NCI-H510A (cell line): ENCODE measurements at places on chromosomes 7 and 10.

GRCh38 chr7:47340517-47340916 lies 241.4 kb downstream of the TNS3 start:
- no peak for DNase-seq

DNA sequence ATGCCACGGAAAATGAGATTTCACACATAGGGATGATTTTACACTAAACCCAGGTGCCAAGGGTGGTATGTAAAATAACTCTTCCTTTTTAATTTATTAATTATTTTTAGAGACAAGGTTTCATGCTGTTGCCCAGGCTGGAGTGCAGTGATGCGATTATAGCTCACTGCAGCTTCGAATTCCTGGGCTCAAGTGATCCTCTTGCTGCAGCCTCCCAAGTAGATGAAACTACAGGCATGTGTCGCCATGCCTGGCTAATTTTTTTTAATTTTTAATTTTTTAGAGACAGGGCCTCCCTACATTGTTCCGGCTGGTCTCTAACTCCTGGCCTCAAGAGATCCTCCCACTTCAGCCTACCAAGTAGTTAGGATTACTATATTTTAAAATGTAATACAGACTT lies 2.3 kb upstream of the CNNM1 start:
- DNase-seq: no peak

GRCh38 chr7:74084722-74085578 lies 1.3 kb downstream of the LIMK1 start:
- no peak for DNase-seq

DNA sequence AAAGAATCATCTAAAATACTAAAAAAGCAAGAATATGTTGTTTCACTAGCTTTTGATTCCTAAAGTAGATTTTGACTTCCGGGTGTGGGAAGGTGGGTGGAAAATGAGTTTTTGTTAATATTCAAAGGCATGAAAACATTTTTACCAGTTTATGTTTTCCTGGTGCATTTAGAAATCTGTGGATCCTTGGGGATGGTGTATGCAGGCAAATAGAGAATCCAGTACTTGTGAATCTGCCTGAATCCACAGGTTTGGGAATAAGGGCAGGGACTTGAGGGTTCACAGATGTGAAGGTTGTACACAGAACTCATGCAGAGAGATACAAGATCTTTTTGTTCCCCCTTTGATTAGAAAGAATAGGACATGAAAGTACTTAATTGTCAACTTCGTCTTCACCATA lies 22.4 kb downstream of the AUTS2 start:
- DNase-seq: no peak

DNA sequence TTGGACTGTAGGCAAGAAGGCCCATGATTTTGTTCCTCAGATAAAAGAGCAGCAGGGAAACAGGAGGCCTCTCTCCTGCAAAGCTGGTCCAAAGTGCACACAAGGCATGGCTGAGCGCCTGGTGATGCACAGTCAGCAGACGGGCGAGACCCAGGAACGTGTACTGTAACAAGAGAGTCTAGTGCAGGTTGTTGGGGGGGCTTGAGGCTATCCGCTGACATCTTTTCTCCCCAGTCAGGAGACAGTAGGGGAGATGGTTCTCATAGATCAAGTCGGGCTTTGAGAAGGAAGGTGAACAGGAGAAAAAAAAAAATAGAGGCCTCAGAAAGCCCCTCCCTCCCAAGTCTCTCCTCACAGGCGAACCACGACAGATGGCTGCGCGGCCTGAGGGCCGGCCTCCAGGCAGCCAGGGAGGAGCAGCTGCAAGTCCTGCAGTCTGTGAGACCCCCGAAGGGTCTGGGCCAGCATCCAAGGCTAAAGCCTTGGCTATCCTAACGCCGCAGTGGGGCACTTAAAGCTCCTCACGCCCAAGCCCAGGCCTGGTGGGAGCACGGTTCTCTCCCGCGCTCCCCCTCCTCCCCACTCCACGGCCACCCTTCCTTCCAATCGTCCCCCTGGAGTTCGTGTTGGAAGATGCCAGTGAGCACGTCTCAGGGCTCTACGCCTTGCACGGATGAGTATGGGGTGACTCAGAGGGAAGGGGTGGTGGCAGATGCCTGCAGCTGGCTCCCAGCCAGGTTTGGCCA lies 68.3 kb downstream of the PRKAG2 start:
- no peak for DNase-seq

DNA sequence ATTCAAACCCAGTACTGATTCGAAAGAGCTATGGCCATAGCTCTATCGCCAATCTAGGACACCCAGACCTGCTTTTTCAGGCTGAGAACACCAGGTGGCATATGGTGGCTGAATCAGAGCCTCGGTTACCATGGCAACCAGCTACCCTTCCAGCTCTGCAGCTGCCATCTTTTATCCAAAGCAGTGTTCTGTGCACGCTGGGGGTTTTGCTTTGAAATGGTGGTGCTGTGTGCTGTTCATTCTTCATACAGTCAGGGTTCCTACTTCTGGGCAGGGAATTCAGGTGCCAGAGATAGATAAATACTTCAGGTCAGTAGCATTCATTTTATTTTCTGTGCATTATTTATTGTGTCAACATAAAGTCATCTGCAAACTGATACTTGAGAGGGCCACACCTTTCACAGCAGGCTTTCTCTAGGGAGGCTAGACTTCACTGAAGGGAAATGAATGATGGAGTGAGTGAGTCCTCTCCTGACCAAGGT lies 85.4 kb downstream of the AKR1D1 start:
- peak; percentile 81 for DNase-seq

DNA sequence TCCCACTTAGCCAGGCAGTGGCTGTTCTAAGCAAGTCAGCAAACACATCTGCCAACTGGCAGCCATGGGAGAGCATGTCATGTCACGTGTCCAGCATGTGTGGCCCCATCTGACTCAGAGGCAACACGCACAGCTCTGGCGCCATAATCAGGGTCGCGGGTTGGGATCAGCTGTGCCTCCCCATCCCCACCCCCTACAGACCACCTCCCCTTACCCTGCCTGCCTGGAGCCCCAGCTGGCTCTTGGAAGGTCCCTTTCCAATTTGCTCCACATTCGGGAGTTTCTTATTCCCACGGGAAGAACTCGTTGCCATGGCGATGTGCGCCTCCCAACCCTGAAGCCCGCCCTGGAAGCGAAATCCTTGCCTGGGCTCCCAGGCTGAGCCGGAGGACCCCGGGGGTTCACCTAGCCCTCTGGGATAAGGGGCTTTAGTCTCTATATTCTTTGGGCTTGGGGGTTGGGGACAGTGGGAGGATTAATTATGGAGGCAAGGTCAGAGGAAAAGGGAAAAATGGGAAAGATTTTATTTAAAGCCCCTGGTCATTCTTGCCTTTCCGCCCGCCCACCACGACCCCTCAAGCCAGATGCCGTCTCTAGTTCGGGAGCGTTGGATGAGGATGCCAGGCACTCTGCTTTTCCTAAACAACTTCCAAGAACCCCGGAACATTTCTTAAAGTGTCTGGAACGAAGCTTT lies 283.7 kb downstream of the ZEB1 start:
- DNase-seq: peak; percentile 16

GRCh38 chr7:19009241-19009935 lies 108.0 kb downstream of the TWIST1 start:
- DNase-seq: no peak

DNA sequence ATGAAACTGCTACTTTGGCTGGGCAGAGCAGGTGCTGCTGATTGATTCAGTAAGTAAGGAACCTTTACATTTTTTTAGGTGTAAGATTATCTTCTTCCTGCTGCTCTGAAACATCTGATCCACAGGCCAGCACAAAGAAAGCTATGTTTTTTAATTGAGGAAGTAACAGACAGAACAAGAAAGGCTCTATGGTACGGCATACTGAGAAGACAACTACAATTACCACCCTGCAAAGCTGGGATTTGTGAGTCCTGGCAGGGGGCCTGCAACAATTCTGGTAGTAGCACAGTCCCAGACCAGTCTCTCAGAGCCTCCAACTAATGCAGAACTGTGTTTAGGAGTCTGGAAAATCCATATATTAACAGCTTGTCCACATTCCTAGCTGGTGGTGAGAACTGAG lies 103.0 kb upstream of the LRRTM3 start:
- no peak for DNase-seq

DNA sequence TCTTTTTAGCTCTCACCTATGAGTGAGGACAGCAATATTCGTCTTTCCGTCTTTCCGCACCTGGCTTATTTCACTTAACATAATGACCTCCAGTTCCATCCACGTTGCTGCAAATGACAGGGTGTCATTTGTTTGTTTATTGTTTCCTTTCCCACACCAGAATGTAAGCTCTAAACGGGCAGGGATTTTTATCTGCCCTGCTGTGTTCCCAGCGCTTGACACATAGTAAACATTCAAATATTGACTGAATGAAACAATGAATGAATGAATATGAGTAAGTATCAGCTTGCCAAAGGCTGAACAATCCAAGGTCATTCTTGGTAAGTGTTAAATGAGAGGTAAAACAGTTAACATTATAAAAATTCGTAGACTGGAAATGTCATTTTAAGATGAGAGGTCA lies 12.8 kb downstream of the SH3PXD2A start:
- DNase-seq: no peak

DNA sequence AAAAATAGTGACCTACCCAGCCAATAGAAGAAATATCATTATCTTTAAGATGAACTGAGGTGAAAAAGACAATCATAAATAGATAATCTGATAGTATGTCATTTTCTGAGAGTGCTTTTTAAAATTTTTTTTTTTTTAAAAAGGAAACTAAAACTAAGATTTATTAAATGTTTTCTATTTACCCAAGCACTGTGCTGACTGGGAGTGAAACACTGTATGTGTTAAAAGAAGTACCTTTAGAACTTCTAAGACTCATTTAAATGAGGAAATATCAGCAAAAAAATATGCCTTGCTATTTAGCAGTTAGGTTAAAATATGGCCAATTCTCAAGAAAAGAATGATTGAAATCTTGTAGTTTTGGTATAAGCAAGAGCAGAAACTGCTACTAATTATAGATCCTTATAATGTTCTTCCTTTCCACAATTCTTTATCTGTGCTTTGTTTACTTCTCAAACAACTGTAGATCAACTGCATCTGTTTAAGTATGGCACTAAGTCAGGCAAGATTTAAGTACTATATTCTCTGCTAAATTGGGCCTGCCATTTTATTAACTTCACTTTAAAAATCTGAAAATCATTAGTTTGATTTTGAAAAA lies 39.5 kb upstream of the WNT2 start:
- no peak for DNase-seq

- DNase-seq: no peak
Observed at GRCh38 chr7:73999664-74000435, 28.1 kb upstream of the ELN start.

- DNase-seq: no peak
Observed at GRCh38 chr10:127184582-127184981, 11.8 kb downstream of the INSYN2A start.

DNA sequence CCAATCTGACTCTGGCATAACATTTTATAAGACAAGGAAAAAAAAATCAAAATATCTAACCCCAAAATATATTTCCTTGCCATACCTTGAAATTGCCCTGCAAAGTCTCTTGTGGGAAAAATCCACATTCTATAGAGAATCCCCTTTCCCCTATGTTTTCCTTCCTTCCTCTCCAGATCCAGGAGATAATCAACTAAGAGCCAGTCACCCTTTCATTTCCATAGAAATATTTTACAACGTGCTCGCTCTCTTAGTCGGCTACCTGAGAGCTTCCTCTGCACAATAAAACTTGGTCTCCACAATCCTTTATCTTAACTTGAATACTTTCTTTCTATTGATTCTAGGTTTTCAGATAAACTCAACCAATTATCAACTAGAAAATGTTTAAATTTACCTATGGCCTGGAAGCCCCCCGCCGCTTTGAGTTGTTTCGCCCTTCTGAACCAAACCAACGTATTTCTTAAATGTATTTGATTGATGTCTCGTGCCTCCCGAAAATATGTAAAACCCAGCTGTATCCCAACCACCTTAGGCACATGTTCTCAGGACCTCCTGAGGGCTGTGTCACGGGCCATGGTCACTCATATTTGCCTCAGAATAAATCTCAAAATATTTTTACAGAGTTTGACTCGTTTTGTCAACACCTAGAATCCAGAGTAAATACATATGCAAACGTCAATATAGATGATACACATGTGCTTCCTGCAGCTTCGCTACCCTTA lies 869 bp downstream of the PSAP start:
- no peak for DNase-seq

DNA sequence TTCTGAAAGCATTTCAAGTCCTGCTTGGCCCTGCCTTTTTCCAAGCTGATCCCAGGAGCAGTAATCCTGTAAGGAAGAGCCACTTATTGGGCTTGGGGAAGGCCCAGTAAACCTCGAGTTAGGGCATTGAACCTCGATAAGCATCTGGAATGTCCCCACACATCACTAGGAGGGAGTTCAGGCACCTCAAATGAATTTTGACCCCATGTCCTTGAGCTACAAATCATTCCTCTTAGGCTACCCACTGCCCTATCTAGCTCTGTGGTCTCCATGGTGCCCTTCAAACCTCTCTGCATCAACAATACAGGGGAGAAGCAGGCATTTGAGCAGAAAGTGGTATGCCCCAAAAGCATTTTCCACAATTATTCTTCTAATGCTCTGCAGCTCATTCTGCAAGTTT lies 33.7 kb downstream of the ZNF503 start:
- no peak for DNase-seq

GRCh38 chr7:41255716-41256115 lies 447.2 kb downstream of the INHBA start:
- DNase-seq: no peak

- DNase-seq: no peak
Observed at GRCh38 chr10:15122477-15123030, 25.4 kb downstream of the RPP38 start.

DNA sequence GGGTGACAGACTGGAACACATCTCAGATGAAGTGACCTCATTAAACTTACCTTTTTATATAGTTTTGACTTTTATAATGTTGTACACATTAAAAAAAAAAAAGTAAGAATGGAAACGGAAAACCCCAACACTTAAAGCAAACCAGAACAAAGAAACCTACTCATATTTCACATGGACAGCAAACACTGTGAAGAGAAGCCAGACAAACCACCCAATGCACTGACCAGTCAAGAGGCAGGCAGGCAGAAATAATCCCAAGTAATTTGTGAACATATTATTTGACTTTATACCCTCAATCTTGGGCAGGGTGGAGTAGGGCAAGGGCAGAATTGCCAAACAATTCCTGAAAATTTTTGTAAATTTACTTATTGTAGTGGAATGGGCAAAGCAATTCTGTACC lies 39.8 kb downstream of the WAPL start:
- no peak for DNase-seq

- no peak for DNase-seq
Observed at GRCh38 chr7:41578700-41579099, 124.2 kb downstream of the INHBA start.

- DNase-seq: no peak
Observed at GRCh38 chr10:33260403-33261149, 73.9 kb downstream of the NRP1 start.

GRCh38 chr10:77692782-77693181 lies 55.2 kb upstream of the KCNMA1 start:
- no peak for DNase-seq

GRCh38 chr7:45415265-45415664 lies 158.9 kb upstream of the ADCY1 start:
- DNase-seq: no peak

- DNase-seq: no peak
Observed at GRCh38 chr10:20202337-20202736, 386.1 kb downstream of the PLXDC2 start.

GRCh38 chr7:101269664-101270063 lies 24.8 kb upstream of the FIS1 start:
- DNase-seq: no peak

GRCh38 chr7:69598487-69599285 lies 411 bp downstream of the AUTS2 start:
- DNase-seq: no peak
